ENCODE measurements at places on chromosomes 4 and X.

DNA sequence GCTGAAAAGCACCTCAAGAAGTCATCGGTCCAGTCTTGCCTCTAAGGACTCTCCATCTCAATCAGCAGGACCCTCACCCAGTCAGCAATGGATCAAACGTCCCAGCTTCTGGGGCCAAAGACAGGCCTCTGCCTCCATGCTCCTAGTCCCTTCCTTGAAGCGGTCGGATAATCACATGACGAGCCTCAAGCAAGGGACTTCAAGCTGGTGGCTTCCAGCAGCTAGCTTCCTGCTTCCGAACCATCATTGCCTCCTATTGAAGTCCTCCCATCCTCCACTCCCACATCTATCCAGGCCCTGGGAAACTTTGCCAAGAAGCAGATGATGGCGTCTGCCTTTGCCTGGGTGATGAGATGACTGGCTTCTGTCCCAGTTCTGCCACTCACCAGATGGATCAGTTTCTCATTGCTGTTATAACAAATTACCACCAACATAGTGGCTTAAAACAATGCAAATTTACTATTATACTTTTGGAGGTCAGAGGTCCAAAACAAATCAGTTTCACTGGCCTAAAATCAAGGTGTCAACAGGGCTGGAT lies 135.2 kb upstream of the MAMLD1 start:
- DNase-seq, result no peak

- DNase-seq, result no peak
Measured at GRCh38 chr4:184117662-184118199, 99.9 kb downstream of the ENPP6 start.

DNA sequence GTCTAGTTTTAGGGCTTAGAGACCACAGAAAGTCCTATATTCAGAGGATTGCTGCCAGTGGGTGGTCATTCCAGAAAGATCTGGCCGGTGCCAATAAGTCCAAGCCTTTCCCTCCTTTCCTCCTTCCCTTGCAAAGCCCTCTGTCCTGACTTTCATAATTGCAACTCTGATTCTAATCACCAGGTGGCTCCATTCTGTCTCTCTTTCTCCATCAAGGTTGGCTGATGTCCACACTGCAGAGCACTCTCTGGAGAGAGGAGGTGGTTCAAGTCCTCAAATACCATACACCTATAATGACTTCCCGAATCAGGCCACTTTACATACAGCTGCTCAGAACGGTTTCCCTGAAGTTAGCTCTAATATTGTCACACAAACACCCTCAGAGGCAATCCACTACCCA lies 22.4 kb upstream of the ARMCX4 start:
- no peak for DNase-seq

DNA sequence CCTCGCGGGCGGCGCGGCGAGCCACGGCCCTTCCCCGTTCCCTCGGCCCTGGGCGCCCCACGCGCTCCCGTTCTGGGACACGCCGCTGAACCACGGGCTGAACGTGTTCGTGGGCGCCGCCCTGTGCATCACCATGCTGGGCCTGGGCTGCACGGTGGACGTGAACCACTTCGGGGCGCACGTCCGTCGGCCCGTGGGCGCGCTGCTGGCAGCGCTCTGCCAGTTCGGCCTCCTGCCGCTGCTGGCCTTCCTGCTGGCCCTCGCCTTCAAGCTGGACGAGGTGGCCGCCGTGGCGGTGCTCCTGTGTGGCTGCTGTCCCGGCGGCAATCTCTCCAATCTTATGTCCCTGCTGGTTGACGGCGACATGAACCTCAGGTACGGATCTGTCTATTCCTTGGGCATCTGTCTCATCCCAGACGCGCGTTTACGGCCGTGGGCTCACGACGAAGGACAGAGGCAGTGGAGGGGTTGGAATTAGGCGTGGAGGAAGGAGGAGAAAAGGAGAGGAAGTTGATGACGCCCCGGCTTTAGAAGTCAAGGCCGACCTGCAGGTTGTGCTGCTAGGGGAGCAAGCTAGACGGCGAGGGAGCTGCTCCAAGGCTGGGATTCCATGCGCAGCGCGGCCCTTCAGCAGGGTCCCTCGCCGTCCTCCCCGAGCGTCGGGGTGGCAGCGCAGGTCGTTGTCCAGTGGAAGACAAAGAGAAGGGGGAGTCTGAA lies 792 bp downstream of the SLC10A4 start:
- no peak for DNase-seq

DNA sequence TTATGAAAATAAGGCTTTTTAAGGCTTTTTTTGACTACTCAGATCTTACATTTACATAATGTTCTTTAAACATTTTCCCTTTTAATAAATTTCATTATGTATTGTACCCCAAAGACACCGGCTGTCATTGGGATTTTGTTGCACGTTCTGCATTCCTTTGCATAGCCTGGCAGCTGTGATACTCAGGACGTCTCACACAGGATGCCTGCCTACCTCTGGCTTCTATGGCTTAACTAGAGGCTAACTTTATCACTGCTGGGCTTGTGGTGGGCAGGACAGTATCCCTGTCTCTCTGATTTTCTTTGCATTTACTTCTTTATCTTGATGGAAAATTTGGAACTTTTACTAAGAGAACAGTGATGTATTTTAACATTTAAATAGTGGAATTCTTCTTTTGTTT lies 147.8 kb downstream of the BMPR1B start:
- no peak for DNase-seq

GRCh38 chr4:149076401-149076800 lies 634.2 kb upstream of the NR3C2 start:
- DNase-seq, result no peak

DNA sequence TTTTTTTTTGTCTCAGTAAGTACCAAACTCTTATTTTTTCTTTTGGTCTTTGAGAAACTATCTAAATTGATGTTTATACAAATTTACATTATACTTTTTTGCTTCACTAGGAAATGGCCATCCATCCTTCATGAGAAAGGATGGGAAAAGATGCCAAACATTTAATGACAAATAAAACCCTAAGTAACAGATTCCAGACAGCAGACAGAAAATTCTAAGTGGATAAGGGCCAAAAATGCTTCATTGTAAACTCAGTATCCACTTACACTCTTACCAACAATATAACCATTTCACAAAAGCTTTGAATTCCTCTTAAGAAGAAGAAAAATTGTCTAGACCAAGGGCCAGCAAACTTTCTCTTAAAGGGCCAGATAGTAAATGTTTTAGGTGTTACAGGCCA lies 3.5 kb downstream of the GUCY1B1 start:
- DNase-seq, result no peak

- no peak for DNase-seq
Measured at GRCh38 chr4:74692972-74693371, 101.4 kb downstream of the BTC start.

DNA sequence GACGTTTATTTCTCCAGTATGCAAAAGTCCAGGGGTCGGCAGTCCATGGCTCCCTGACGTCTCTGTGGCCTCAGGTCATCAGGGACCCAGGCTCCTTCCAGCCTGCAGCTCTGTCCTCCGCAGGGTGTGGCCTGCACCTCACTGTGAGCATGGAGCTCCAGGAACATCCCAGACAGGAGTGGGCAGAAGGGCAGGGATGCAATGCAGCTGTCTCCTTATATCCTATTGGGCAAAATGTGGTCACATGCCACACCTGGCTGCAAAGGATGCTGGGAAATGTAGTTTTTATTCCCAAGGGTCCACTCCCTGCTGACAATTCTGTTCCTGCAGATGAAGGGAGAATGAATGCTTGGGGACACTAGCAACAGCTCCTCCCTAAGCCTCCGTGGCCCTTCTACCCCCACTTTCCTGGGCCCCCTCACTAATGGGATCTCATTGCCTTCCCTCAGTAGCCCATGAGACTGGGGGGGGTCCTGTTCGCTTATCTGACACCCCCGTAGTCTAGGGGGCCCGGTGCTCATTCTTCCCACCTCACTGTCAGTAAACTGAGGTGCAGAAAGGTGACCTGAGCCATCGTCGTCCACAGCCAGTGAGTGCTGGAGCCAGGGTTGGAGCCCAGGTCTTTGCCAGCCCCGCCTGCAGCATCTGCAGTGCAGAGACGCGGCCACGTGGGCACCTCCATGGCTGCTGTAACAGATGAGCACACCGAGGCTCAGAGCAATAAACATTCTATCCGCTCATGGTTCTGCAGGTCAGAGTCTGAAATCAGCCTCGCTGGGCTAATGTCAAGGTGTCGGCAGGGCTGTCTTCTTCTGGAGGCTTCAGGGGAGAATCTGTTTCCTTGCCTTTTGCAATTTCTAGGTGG lies 5.9 kb upstream of the GRPEL1 start:
- DNase-seq, result no peak

DNA sequence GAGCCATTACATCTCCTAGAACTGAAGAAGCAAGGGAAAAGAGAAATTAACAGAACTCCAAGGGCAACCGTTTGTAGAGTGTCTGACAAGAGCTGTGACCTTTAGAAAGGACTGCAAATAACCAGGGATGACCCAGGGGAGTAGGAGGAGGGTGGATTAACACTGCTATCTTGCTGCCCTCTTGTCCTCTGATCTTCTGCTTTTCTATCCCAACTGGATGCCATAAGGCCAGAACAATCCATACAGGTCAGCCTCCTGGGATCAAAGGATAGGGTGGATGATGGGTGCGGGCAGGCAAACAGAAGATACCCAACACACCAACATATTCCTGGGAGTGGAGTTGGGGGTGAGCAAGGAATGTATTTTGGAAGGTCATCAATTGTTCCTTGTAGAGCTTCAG lies 19.8 kb upstream of the PDE5A start:
- DNase-seq, result no peak

DNA sequence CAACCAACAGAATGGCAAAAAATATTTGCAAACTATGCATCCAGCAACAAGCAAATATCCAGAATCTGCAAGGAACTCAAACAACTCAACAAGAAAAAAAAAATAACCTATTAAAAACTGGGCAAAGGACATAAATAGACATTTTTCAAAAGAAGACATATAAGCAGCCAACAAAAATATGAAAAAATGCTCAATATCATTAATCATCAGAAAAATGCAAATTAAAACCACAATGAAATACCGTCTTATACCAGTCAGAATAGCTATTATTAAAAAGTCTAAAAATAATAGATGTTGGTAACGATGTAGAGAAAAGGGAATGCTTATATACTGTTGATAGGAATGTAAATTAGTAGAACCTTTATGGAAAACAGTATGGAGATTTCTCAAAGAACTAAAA lies 53.4 kb downstream of the WDR19 start:
- no peak for DNase-seq

GRCh38 chrX:69538321-69538876 lies 34.3 kb downstream of the NALF2 start:
- DNase-seq, result peak; percentile 4

DNA sequence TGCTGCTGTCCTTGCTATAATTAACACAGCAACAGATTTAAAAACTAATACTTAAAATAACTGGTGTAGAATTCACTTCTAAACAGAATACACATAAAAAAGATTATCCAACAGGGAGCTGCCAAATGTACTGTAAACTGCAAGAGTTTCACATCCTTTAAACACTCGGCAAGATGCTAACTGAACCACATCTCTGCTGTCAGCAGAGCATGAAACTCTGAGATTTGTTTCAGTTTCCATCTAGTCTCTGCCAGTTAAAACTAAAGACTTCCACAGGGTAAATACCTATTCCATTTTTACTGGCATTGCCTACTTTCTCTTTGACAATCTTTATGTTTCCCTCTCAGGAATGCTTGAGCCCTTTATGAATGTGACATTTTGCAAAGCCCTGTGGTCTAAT lies 127.7 kb downstream of the SLC7A11 start:
- DNase-seq, result no peak

DNA sequence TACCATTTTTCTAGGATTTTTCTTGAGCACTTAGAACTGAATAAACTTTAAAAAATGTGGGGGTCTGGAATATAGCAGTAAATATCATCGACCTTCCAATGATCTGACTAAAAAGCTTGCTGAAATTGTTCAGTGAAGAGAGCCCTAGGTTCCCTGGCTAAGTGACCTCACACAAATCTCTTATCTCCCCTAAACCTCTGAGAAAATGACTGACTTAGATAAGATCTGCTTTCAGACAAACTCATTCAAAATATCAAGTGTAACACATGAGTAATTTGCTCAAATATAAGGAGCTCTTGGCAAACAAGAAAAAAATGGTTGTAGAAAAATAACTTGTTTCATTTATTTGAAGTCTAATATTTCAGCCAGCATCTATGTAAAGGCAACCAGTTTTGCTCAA lies 441.7 kb upstream of the SLIT2 start:
- no peak for DNase-seq

- DNase-seq, result no peak
Measured at GRCh38 chrX:48600226-48600625, 2.9 kb downstream of the WDR13 start.

- no peak for DNase-seq
Measured at GRCh38 chr4:112296949-112297880, at the start of gene ALPK1. TSS of gene ALPK1 (plus strand) at chr4:112297369.

DNA sequence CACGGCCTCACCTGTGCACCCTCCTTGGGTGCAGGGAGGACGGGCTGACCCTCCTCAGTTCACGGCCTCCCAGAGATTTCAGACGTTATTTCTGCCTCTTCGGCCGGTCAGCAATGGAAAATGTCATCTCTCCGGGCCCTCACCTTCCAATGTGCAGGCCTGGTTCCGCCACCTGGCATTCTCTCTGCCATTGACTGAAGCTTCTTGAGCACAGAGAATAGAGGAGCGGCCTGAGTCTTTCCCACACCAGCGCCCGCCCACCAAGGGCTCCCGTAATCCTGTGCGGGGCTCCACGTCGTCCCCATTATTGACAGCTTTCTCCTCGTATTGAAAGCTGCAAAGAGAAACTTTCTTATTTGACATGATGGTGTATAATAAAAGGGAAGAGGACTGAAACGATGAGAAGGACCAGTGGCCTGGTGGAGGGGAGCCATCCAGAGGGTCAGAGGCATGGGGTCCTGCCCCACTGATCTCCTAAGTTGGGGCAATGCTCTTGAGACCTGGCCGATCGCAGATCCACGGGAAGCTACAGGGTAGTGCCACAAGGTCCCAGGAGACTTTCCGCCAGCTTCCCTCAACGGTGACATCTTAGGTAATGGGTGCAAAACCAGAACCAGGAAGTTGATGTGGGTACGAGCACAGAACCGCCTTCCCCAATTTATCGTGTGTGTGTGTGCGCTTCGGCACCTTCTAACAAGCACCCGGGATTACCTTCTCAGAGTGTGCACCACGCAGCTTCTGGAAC lies 20.6 kb downstream of the HTRA3 start:
- DNase-seq, result no peak

DNA sequence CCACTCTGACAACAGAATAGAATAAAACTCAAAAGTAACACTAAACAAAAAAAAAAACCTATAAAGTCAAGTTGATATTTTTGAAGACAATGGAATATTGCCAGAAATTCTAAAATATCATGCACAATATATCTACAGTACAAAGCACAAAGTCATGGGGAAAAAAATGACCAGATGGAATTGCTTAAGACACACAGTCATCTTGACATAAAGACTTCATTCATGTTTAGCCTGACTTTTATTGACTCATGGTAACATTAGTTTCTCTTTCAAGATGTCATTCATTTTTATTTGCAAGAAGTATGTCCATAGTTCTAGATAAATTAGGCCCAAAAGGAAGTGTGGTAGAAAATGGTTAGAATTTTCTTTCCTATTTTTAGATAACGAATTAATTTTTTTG lies 259.1 kb downstream of the CAMK2D start:
- no peak for DNase-seq

GRCh38 chr4:21512353-21512752 lies 436.2 kb downstream of the KCNIP4 start:
- DNase-seq, result no peak

Measured in amygdala (tissue), 56 donors.